ENCODE measurements at places on chromosomes 1 and 21.

DNA sequence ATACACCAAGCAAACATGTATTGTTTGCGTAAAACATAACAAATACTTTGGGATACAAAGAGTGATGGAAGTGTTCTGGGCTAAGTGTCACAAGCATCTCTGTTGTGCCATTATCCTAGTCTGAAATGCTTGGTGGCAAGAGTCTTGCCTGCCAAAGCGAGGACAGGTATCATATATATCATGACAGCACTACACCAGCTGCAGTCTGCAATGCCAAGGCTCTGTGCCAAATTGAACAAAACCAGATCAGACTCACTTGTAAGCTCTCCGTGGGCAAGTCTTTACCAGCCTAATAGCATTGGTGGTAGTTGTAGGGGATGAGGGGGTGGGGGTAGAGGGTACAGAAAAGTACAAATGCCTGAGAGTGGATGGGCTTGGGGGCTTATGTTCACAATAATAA is 119.2 kb downstream of the RWDD3 start:
- no peak for DNase-seq

DNA sequence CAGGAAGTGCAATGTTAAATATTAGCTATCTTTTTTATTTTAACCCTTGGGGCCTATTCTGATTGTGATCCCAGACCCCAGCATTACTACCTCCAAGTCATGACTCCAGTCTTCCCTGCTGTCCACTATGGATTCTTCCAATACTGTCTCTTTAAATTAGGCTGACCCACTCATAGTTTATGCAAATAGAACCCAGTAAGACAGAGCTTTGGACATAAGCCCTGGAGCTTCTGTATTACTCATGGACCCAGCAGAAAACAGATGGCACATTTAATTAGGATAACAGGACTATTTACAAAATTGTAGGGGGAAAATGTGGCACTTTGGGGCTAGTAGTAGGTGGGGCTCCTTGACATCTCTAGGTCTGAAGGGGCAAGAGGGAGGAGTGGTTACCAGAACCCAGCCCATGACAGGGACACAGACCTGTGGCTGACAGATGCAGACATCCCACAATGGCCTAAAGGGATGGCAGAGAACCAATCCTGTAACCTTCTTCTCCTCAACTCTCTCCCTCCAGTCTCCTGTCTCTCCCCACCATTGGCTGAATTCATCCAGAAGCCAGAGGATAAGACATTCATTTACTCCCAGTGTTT is 233.5 kb downstream of the OMA1 start:
- no peak for DNase-seq

GRCh38 chr1:44642925-44643324 is 31.4 kb downstream of the TMEM53 start:
- DNase-seq, result no peak

GRCh38 chr1:13864760-13865159 is 164.8 kb downstream of the PRDM2 start:
- DNase-seq, result no peak

DNA sequence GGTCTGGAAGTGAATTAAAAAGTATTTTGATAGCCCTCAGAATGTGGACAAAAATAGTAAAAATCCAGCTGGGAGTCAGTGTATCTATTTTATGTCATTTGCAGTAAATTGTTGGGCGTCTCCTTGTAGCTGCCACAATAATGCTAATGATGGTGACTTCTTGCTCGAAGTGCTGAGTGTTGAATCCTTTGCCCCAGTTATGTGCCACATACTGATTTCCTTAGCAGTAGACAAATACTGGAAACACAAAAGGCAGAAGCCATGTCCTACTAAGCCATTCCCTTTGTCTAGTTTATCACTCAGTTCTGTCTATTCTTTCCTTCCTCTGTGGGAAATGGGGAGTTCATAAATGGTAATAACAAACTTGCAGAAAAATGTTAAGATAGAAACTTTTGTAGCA is 70.7 kb upstream of the CXADR start:
- DNase-seq, result no peak

- DNase-seq, result no peak
These were observed 572 bp downstream of the CYB5RL start for GRCh38 chr1:54199151-54199764.

GRCh38 chr1:22545141-22545540 is 18.1 kb upstream of the EPHA8 start:
- no peak for DNase-seq

DNA sequence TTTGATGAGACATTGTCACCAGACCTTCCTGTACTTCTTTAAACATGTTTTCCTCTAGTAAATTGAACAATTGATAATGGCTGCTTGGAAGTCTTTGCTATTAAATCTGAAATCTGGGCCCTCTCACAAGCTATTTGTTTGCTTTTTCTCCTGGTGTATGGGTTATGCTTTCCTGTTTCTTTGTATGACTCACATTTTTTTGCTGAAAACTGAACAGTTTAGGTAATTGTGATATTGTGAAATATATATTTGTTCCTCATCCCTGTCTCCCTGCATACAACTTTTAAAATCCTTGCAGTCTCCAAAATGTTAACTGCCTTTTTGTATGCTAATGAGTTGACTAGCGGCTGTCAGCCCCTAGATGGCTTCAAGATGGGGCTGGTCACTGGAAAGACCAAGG is 61.6 kb downstream of the MAP3K21 start:
- DNase-seq, result no peak

- DNase-seq, result no peak
These were observed 456.1 kb upstream of the ADAMTS5 start for GRCh38 chr21:27423038-27423437.

GRCh38 chr1:66343569-66344325 is 190.2 kb upstream of the SGIP1 start:
- no peak for DNase-seq

- DNase-seq, result no peak
These were observed 65.6 kb upstream of the DAB1 start for GRCh38 chr1:57489358-57490036.

DNA sequence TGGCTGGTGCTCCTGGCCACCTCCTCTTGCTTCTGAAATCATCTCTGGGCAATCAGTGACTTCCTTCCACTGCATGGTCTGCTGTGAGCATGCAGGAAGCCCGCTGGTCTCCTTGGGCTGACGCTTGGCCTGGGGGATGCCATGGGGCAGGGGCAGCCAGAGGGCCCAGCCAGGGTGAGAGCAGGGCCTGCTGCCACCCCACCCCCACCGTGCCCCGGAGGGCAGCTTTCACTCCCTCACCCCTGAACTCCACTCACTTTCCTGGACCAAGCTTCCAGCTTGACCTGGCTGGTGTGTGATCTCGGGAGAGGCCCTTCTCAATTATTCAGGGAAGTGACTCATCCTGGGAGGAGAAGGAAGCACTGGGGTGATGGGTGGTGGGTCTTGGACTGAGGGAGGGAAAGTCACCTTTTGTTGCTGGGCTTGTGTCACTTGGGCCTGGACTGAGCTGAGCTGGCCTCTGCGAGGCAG is 270.2 kb upstream of the CSF3R start:
- DNase-seq, result no peak

- DNase-seq, result no peak
These were observed 235.2 kb upstream of the IRF2BP2 start for GRCh38 chr1:234845097-234845660.

DNA sequence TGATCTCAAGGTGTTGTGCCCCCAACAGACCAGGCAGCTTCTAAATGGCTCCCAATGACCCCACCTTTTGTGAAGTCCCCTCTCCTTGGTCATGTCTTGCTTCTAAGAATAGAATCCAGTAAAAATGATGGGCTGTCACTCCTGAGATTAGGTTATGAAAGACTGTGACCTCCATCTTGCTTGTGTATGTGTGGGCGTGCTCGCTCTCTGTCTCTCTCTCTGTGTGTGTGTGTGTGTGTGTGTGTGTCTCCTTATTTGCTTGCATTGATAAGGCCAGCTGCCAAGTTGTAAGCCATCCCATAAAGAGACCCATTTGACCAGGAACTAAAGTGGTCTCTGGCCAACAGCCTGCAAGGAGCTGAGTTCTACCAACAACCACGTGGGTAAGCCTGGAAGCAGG is 22.9 kb upstream of the TMEM51 start:
- no peak for DNase-seq

DNA sequence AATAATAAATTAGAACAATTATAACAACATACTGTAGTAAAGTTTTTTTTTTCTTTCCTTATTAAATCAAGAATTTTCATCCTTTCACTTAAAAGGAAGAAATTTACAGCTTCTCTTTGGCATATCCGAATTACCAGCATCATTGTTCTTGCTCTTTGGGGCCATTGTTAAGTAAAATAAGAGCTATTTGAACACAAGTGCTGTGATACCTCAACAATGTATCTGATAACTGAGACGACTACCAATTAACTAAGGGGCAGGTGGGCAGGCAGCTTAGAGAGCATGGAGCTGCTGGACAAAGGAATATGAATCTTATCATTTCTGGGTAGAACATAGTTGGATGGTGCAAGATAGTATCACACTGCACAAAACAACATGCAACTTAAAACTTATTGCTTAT is 719.9 kb upstream of the TMPRSS15 start:
- no peak for DNase-seq

DNA sequence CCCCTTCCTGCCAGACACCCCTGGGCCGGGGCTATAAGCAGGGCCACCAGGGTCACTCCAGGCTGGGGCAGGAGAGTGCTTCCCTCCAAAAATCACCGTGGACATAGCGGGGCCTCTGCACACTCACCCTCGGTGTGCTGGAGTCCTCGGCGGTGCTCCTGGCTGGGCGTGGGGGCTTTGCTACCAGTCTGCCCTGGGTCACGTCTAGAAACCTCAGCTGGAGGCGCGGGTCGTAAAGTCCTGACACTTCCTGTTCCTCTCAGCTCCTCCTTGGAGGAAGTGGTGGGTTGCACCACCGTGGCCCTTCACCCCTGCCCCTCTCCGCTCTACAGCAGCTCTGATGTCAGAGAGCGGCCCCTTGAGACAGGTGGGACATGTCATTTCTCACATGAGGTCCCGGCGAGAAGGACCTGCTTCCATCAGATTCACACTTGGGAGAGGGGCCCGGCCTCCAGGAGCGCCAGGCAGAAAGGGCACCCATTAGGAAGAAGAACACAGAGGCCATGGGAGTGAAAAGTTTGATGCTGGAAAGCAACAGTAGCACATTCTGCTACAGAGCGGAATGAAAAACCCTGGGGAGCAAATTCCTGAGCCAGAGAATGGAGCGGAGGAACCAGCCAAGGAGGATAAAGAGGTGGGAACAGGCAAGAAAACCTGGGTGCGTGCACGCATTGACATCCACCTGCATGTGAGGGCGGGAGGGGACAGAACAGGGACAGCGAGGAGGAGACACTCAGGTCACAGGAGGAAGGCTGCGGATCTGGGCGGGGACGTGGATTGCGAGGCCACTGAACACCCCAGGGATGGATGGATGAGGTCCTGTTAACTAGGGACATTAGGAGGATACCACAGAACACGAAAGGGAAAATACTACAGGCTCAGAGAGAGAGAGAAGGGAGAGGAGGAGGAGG is at the start of gene ITGB2:
ITGB2 (minus strand) TSS at position 206 of the 911 bp plus-strand sequence. CDS start 10,117 bp downstream, outside the sequence.
- DNase-seq, result no peak

DNA sequence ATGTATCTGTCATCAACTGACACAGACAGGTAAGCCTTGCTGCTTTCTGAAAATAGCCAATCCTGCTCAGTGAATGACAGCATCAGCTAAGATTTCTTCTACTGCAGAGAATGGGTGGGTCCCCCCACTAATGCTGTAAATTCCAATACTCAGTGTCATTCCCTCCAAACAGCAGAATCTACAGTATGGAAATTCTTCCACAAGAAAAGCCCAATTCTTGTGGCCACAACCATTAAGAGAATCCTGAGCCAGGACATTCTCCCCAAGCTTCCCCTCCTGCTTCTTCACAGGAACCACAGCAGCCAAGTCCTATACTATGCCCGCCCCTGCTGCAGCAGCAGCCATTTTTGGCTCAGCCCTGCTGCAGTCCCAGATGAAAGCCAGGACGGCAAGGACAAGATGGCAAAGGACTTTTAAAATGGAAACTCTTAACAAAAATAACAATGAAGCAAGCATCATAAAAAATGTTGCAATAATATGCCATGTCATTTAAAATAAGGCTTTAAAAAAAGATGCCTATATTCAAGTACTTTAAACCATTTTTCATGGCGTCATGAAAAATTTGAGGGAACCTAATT is 26.8 kb downstream of the EIF4G3 start:
- DNase-seq, result no peak

- no peak for DNase-seq
These were observed 441.4 kb downstream of the RPS6KC1 start for GRCh38 chr1:213492161-213493041.

- no peak for DNase-seq
These were observed 2.3 kb upstream of the CLEC20A start for GRCh38 chr1:178498896-178499675.

DNA sequence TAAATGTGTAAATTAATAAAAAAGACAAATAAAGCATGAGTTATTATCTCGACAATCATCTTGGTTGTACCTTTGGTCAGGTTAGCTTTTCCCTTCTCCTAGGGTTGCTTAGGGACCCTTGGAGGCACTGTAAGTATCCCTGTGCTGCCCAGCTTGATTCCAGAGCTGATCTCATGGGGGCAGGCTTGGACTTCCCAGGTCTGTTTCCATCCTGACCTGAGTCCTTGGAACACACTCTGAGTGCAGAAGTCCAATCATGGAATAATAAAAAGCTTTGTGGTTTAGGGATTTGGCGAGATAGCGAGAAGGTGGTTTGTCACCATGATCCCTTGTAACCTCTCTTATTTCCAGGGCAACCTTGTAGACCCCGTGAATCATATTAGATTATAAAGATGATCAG is 18.7 kb upstream of the PAPPA2 start:
- DNase-seq, result no peak

DNA sequence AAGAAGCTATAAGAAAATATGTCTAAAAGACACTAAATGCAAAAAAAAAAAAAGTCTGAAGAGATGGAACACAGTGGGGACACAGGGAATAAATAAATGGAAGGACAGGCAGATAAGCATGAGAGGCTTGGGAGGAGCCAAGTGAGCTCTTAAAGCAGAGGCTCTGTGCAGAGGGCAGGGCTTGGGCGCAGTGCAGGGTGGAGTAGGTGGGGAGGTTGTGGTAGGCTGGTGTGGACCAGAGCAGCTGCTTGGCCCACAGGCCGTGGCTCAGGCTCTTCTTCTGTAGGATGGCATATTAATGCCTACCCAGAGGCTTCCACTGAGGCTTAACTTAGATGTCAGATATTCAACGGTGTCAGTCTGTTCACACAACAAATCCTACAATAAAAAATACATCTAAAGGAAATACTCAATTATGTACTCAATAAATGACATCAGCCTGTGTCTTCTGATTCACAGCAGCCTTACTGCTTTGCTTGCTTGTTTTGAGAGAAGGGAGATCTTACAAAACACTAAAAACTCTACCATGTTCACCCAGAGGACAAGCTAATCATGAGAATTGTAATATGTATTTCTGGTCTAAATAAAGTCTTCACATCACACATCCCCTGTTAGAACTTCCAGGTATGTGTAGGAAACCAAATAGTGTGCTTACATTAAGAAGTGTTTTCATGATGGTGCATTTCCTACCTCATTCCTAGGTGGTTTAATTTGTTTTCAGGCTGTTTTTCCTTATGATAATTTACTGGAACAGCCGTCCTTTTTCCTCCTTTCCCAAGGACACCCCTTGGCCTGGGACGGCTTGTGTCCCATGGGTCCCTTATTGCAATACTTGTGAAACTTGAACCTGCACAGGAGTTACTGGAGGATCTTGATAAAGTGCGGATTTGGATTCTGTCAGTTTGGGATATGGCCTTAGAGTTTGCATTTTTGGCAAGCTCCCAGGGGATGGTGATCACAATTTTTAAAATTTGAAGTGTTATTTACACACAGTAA is 24.9 kb downstream of the DIP2A start:
- no peak for DNase-seq
